H4 (cell line): ENCODE measurements at places on chromosomes 5 and 9.

GRCh38 chr5:95884017-95884325, 61.4 kb upstream of the GLRX start:
- DNase-seq: no peak

GRCh38 chr5:10034001-10034400, 215.7 kb downstream of the ATPSCKMT start:
- DNase-seq: no peak

- DNase-seq: peak; percentile 92
Measured at GRCh38 chr9:38227061-38227540, 158.1 kb upstream of the SHB start.

GRCh38 chr9:93587284-93587650, 10.9 kb downstream of the PHF2 start:
- DNase-seq: no peak

GRCh38 chr9:120474591-120475243, 105.2 kb downstream of the CDK5RAP2 start:
- no peak for DNase-seq

DNA sequence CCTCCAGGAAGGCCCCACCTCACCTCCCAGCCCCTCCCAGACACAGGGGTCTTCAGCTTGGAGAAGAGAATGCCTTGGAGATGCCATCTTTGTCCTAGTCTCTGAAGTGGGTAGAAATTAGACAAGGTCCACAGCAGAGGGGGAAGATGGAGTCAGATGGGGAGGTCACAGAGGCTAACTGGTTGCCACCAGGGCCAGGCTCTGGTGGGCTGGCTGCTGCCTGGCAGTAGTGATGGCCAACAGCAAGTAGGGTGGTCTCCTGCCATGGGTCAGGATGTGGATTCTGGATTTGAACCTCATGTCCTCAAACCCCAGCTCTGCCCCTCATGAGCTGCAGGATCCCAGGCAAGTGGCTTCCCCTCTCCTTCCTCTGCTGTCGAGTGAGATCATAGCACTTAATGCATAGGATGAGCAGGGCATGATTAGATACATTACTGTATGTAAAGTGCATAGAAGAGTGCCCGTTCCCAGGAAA, 38.7 kb upstream of the NEK6 start:
- DNase-seq: no peak

- no peak for DNase-seq
Measured at GRCh38 chr9:92279302-92279701, 14.2 kb downstream of the IARS1 start.
